ENCODE measurements at places on chromosomes 12 and 14.

DNA sequence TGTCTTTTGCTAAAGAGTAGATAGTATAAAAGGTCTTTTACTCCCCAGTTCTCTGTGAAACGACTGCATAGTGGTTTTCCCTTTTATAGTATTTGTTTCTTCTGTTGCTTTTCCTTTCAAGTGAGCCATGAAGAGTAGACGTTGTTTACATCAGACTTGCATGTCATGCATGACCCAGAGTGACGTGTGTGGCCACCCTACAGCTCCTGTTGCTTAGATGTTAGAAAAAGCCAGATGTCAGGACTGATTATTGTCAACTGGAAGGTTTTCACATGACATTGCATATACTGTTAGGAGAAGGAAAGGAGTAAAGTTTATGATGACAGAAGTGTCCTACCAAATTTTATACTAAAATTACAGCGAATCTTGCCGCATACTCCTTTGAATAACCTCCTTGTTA, 1.3 kb upstream of the RD3L start:
- no peak for DNase-seq

- no peak for DNase-seq
Observed at GRCh38 chr12:113108308-113108707, 27.3 kb downstream of the RASAL1 start.

GRCh38 chr14:32341947-32342846, 13.1 kb downstream of the AKAP6 start:
- no peak for DNase-seq

DNA sequence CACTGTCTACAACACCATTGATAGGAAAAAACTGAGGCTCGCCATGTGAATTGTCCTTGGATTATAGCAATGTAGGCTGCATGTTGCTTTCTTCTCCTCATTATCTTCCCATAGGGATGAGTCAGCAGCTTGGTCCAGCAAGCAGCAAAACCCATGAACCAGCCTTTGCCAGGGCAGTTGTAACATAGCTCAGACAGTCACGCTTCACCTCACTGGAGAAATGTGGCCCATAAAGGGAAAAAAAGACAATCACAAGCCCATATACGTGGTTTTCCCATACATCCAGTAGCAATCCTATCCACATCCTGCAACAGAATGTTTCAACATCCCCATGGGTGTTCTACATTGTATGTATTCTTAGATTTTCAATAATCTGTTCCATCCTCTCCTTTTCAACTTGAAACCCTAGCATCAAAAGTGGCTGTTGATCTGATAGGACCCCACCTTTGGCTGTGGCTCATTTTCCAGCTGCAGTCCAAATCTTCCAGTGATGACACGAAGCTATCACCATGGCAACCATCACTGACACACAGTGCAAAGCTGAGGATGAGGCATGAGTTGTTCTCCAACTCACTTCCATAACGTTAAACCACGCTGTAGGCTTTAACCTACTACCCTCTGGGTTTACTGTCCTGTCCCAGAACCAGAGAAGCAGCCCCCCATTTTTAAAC, 34.0 kb downstream of the GRIN2B start:
- no peak for DNase-seq

DNA sequence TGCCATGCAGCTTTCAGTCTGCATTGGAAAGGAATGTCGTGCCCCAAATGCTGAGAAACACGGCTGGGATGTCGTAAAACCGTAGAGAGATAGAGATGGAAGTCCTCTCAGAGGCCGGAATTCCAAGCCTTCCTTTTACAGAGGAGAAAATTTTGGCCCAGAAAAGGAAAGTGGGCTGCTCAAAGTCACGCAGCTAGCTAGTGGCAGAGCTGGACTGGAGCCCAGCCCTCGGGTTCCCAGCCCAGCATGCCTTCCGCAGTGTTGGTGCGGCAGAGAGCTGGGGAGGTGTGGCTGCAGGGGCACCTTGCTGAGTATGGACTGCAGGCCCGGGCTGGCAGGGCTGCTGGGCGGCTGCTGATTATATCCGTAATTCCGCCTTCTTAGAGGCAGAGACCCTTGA, 50.3 kb downstream of the KCNA1 start:
- DNase-seq, result no peak

DNA sequence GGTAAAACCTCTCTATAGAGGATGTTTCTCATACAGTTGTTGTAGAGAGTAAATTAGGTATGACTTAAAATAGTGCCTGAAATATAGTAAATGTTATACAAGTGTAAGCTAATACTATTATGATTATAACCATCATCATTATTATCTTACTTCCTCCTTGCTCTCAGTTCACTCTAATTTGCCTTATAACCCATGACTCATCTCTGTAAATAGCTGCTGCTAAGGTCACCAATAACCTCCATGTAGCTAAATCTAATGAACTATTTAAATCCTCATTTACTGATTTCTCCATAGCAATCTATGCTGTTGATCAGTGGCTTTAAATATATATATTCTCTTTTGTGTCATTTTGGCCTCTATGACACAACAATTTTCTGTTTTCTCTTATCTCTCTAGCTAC, 109.6 kb downstream of the RMST start:
- DNase-seq, result no peak

- DNase-seq, result no peak
Observed at GRCh38 chr12:106499628-106500027, 83.2 kb upstream of the RFX4 start.

DNA sequence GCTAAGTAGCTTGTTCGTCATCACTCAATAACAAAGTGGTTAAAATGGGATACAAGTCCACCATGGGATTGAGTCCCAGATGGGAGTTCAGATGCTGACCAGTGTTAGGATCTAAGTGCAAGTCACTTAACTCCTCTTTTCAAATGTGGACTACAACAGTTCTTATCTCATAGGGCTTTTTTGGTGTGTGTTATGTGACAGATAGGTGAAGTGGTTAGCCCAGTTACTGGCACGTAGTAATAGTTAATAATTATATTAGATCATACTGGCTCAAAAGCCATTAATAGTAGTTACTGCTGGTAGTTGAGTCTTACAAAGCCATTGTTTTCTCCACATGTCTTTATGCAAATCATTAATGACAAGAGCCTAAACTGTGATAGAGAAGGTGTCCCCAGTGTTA, 73.2 kb downstream of the RCOR1 start:
- no peak for DNase-seq

- no peak for DNase-seq
Observed at GRCh38 chr12:31119192-31119802, 45.6 kb downstream of the DDX11 start.

DNA sequence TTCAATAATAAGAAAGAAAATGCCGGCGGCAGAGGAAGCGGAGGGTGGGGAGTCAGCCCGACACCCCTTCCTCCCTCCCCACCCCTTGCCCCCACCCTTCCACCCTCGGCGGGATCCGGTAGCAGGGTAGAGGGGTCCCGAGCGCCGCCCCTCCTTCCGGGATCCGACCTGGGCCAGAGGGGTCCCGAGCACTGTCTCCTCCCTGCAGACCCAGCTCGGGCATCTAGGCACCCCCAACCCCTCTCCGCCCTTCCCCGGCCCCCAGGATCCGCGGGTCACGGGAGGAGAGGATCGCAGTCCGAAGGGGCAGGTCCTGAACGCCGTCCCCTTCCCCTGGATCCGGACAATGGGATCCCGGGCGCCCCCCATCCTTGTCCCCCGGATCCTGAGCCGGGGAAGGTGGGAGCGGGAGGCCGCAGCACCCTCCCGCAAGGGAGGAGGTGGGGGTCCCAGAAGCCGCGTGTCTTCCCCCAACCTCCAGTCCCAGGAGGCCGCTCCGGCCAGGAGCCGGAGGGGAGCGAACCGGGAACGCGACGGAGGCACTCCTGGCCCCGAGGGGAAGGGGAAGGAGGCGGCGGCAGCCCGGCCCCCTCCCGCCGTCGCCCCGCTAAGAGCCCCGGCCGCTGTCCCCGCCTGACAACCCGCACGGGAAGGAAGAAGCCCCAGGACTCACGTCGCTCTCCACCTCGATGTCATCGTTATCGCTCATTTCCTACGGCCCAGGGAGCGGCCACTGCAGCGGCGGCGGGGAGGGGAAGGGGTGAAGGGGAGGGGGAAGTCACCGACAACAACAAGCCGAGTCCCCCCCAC, 481 bp downstream of the MAX start:
- no peak for DNase-seq

DNA sequence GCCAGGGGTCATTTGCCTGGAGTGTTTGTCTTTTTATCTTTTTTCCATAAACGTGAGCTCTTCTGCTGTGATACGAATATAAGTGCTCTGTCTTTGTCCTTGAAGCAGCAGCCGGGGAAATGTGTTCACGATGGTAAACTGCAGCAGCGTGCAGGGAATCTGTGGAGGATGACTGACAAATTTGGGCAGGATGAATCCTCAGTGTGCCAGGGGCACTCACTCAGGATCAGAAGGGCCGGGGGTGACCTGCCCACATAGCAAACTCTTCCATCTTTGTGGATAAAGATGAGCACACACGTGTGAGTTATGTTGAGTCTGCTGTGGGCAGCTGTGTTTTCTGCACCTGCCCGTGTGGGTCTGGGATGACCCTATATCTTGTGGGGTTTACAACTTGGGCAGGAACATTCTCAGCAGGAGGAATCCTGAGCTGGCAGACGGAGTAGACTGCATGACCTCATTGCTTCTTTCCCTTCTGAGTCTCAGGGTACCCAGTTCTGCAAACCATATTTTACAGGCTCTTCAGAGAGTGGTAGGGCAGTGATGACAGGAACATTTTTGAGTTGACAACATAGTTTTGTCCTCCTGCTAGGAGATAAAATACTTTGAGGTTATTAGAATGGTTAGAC, 711 bp downstream of the ANO4 start:
- DNase-seq, result no peak

Measured in cardiac fibroblast (primary cell).